ENCODE measurements at places on chromosomes 12 and 14.

DNA sequence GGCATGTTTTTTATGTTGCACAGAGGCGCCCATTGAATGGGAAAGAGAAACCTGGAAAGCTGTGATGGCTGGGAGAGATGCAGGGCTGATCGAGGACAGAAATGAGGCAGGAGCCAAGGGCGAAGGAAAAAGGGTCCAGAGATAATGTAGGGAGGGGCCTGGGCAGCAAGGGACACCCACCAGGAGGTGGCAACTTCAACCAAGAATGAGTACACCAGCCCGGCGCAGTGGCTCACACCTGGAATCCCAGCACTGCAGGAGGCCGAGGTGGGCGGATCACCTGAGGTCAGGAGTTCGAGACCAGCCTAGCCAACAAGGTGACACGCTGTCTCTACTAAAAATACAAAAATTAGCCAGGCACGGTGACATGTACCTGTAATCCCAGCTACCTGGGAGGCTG lies 4.0 kb downstream of the SSH1 start:
- no peak for DNase-seq

- no peak for DNase-seq
These were observed 662 bp downstream of the EPS8 start for GRCh38 chr12:15788233-15789219.

GRCh38 chr12:52155048-52155868 lies 36.6 kb downstream of the KRT80 start:
- DNase-seq, result no peak

GRCh38 chr14:92973261-92973797 lies 50.4 kb downstream of the CHGA start:
- DNase-seq, result no peak

GRCh38 chr14:36426836-36427235 lies 93.2 kb downstream of the NKX2-1 start:
- DNase-seq, result no peak

DNA sequence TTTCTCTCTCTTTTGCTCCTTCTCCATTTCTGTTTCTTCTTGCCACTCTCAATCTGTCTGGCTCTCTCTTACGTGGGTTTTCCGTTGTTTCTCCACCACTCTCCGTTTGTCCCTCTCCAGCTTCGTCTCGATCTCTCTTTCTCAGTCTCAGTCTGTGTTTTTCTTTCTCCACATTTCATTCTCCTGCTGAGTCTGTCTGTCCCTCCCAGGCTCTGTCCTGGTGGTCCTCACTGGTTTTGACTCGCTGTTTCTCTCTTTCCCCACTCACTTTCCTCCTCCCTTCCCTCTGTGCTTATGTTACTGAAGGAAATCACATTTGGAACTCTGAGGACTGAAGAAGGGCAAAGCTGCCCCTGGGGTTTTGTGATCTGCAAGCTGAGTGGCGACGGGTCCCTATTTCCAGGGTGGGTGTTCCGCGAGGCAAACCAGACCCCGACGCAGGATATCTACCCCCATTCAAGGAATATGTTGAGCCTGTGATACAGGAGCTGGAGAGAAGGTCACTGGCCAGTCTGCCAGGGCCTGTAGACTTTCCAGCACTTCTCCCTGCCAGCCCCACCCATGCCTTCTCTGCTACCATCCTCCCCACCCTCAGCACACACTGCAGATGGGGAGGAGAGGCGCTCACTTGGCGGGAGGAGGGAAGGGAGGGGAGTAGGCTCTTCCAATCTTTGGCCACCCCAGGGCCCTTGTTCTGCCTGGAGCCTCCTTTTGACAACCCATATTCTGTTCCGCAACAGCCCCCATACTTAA lies 102.7 kb upstream of the MAP1LC3B2 start:
- no peak for DNase-seq

- no peak for DNase-seq
These were observed 32.2 kb upstream of the IGF1 start for GRCh38 chr12:102512523-102512922.

GRCh38 chr12:26402648-26403047 lies 207.3 kb downstream of the SSPN start:
- no peak for DNase-seq

DNA sequence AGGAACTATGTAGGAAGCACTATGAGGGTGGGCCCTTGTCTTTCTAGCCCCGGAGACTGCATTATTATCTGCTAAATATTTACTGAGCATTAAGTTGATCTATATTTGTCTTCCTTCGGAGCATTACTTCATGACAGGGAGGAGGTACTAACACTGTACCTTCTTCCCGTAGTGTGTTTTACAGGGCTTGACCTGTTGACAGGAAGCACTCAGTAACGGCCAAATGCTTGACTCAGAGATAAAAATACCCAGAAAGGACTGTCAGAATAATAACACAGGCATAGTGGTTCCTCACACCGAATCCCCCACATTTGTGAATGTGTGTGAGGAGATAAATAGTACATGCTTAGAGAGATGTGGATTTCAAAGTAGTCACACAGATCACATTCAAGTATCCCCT lies 466.6 kb downstream of the EGLN3 start:
- no peak for DNase-seq

DNA sequence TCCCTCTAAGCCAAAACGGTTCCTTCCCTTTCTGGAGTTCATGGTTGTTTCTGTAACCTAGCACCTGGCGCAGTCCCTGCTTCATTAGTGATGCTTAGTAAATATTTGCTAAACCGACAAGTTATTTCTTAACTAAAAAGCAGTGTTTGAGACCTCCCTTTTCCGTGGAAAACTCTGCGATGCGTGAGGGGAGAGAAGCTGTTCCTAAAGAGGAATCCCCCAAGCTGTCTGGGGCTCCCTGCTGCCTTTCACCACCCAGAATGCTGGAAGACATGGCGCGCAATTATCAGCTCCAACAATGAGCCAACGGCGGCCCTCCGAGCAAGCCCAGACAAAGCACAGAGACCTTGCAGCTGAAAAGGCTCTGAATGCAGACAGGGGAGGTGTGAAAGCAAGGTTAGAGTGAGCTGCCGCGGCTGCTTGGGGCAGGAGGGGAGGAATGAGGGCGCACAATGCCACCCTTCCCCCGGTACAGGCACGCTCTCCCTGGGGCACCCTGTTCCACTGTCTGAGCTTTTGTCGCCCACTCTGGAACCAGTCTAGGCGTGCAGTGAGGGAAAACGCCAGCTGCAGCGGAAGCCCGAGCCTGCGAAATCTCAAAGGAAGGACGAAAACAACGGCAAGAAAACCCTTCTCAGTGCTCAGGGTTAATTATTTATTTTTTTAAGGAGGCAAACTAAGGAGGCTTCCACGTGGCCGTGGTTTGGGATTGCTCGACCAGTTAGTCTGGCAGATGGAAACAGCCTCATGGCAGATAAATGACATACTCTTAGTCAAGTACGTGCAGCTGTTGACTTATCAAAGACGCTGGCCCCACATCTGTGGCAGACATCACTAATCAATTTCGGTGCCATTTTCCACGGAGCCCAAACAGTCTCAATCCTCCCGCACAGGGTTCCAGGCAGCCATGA lies 66.3 kb downstream of the RBM19 start:
- DNase-seq, result no peak

DNA sequence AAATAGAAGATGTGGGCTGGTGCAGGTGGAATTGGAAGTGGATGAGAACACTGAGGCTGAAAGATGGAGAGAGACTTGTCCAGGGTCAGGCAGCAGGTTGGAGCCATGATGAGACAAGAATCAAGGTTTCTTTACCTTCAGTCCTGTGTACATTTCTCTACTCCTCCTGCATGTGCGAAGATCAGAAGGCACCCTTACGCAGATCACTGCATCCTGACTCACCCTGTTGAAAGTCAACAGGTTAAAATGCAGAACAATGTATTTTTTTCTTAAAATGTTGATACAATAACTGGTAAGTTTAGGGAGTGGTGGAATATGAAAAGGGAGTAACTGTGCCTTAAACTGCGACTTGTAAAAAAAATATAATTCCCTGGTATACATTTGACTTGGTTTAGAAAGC lies 47.8 kb downstream of the TESPA1 start:
- no peak for DNase-seq

- DNase-seq, result no peak
These were observed 228.0 kb upstream of the RTL1 start for GRCh38 chr14:101131451-101131916.

DNA sequence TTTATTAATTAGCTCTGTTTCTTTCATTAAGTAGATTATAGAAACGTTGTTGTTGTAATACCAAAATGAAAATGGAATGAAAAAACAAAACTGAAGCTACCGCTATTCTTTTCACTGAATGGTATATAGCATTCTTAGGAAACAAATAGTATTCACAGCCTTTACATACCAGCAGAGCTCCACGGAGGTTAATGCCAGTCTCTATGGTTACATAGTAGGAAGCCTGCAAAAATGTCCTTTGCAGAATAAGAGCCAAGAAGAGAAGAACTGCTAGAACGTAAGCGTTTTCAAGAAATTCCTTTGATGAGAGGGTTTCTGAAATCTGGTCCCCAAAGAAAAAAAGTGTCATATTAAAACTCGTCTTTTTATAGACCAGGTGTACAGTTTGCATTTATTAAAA lies 30.6 kb downstream of the ABCC9 start:
- DNase-seq, result no peak

- no peak for DNase-seq
These were observed 62.7 kb downstream of the CHST11 start for GRCh38 chr12:104519190-104520019.

- peak; percentile 37 for DNase-seq
These were observed 656 bp downstream of the RAB21 start for GRCh38 chr12:71755146-71755892.

DNA sequence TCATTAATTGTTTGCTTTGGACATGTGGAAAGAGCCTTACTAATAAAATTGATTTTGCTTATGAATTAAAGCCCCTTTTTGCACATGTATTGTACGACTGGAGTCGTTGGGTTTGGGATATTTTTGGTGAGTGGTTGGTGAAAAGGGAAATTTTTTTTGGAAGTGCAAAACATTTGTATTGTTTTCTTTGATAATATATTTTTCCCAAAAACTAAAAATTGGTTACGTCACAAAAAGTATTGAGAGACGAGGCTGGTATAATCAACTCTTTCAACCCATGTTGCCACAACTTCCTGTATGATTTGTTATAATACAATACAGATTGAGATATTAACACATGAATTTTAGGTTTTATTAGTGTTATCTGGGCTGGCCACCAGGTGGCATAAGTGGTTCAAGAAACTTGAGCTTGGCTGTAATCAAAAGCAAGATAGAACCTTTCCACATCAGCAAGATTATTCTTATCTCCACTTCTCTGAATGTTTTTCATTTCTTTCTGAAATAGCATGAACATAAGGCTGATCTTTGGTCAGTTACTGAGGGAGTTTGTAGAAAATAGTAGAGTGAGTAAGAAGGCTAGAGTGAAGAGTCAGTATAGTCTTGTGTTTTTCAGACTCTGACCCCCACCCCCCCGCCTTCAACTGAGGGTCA lies 8.7 kb downstream of the NGDN start:
- DNase-seq, result no peak

DNA sequence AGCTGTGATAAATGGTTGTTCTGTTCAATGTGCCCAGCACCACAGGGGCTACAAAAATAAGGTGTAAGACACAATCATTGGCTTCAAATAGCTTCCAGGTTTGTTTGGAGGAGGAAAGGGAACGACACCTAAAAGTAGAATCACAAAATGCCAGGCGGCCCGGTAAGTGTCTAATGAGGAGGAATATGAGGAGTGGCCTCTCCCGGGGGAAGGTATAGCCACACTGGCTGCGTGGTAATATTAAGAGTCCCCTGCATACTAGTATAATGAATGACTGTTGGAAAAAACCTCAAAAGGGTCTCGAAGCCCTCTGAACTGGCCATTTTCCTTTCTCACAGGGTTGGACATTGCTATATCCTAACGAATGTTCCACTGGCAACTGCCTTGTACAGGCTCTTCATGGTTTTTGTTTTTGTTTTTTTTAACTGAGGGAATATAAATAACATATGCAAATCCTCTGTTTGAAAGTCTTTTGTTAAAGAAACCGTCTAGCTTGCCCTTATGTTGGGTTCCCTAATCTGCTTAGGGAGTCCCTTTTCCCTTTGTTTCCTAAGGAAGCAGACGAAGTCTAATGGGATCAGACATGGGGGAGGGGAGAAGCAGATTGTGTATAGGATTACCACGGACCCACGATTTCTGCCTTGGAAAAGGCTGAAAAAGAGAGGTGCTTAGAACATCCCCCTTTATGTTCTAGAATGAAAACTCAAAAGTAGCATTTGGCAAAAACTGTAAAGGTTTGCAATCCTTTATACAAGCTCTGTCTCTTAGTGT lies 4.2 kb downstream of the CCDC60 start:
- DNase-seq, result no peak

GRCh38 chr12:7081037-7081436 lies 11.2 kb downstream of the C1R start:
- no peak for DNase-seq

GRCh38 chr12:4910502-4911315 lies 1.0 kb downstream of the KCNA1 start:
- DNase-seq, result no peak

DNA sequence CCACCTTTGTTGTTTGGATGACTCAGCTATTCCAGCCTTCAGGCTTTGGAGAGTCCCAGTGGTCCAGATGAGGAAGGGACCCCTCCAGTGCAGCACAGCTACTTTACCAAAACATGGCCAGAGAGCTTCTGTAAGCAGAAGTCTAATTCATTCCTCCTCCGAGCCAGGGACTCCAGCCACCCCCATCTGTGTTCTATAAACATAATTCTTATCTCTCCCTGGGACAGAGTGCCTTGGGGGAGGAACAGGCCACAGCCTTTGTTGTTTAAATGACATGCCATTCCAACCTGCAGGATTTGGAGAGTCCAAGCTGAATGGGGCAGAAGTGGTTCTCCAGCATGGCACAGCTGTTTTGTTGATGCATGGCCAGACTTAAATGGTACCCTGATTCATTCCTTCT lies 994.0 kb downstream of the TRHDE start:
- no peak for DNase-seq

GRCh38 chr12:56358836-56359532 lies 923 bp downstream of the STAT2 start:
- no peak for DNase-seq

DNA sequence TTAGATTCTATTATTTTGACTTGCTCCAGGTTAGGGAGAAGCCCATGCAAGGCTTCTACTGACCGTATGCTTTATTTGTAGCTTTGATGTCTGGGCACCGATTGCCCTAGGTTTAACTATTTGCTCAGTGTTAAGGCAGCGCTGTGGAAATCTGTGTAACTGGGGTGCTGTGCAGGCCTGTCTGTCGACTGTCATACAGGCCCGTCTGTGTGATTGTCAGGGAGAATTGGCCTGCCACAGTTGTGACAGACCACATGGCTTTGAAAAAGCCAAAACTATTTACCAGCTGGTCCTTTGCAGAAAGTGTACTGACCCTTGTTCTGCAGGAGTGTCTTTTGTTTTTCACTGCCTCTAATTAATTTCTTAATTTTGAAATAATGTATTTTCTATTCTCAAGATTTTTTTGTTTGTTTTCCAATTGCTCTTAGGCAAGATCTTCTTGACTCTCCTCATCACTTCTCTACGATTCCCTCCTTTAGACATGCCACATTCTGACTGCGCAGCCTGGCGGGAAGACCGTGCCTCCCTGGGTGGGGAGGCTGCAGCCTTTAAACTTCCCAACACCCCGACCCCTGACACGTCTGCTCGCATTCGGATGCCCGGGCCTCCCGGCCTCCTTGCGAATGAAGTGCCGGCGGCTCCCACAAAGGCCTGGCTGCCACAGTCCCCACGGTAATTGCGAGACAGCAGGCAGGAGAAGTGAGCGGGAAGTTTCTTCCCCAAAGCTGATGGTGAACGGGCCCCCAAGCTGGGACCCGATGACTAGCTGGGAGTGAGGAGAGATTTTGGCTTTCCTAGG lies 99.0 kb upstream of the EVL start:
- no peak for DNase-seq

GRCh38 chr14:35558680-35559079 lies 24.7 kb downstream of the INSM2 start:
- no peak for DNase-seq

- no peak for DNase-seq
These were observed 58.7 kb downstream of the MVK start for GRCh38 chr12:109632342-109632741.

- no peak for DNase-seq
These were observed 13.6 kb downstream of the USP15 start for GRCh38 chr12:62273724-62274380.
